Activated CD4-positive, alpha-beta memory T cell treated with anti-CD3 and anti-CD28 coated beads, Interleukin-2, amount 10 ng/mL, durations not matched to agents 7 days and 5 days (primary cell): ENCODE measurements at places on chromosomes 7 and 10.

- DNase-seq, result no peak
These were observed 179.5 kb upstream of the YAE1 start for GRCh38 chr7:39386718-39387117.

DNA sequence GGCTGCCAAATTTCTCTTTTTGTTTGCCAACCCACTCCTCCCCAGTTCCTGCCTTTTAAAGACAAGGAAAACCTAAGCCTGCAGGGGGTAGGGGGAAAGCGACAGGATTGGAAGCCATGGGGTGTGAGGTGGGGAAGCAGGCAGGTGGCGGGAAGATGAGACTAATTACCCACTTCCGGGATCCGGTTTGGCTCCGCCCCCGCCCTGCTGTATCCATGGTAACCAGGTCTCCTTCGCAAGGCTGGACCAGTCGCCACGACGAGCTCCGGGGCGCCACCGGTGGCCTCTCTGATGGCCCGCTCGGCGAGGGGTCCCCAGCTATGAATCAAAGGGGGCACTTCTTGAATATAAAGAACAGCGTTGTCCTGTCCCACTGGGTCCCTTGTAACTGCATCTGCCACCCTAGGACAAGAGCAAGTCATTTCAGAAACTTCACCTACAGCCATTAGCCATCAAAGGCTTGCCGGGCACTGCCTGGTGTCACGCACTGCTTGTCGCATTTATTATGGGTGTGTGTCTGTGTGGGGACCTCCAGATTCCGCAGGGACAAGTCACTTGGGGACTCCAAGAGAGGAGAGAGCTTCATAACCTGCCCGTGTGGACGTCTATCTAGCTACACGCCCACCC, 55.4 kb upstream of the LMTK2 start:
- DNase-seq, result peak; percentile 43

DNA sequence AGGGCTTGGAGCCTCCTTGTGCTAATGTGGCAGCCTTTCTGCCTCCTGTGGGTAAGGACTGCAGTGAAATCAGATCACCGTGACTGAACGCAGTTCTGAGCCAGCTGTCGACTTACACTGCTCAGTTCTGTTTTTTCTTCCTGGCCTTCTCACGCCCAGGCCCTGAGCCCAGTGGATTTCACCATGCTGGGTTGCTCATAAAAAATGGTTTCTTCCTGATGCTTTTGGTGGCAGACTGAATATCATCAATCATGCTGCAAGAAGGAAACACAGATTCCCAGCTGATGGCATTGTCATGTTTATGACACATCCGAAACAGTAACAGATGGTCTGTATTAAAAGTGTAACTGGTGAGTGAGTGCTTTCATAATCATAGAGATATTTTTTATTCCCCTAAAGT, 389.6 kb downstream of the GALNT17 start:
- DNase-seq, result no peak

DNA sequence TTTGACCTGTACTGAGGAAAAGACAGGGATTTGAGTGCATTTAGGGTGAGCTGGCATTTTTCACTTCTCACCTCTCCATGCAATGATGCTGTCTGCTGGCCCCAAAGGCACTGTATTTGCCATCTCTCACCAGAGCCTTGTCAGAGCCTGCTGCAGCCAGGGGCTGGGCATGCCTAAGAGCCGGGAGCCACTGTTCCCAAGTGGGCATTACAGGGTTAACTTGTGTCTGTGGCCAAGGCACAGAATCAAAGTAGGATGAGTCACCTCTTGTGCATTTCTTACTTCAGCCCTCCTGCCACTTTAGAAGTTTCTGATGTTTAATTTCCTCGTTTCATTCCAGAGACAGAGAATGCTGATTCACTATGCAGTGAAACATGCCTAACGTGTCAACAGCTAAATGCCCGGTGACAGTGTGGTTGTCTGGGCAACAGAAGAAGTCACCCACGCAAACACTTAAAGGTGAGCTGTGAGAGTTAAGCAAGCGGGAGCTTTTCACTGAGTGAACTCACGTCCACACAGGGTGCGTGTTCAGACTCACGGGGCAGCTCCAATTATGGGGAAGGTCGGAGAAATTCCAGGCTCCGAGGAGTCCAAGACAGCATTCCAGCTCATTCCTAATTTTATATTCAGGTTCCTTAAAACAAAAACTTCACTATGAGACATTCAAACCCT, 57.1 kb upstream of the IGFBP3 start:
- no peak for DNase-seq

DNA sequence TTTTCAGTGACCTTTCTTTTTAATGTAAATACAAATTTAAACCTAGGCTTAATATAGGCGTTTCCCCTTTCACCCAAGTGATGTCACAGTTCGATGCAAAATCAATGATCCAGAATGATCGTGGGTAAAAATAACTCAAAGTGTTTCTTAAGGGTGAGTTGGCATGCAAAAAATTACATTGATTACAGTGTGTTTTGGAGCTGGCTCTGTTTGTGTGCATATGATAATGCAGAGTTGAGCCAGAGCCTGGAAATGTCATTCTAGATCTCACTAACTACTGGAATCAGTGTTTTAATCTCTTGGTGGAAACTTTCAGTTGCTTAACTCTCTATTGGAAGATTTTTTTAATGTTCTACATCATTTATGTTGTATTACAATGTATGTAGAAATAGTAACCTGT, 72.5 kb upstream of the MXI1 start:
- no peak for DNase-seq

DNA sequence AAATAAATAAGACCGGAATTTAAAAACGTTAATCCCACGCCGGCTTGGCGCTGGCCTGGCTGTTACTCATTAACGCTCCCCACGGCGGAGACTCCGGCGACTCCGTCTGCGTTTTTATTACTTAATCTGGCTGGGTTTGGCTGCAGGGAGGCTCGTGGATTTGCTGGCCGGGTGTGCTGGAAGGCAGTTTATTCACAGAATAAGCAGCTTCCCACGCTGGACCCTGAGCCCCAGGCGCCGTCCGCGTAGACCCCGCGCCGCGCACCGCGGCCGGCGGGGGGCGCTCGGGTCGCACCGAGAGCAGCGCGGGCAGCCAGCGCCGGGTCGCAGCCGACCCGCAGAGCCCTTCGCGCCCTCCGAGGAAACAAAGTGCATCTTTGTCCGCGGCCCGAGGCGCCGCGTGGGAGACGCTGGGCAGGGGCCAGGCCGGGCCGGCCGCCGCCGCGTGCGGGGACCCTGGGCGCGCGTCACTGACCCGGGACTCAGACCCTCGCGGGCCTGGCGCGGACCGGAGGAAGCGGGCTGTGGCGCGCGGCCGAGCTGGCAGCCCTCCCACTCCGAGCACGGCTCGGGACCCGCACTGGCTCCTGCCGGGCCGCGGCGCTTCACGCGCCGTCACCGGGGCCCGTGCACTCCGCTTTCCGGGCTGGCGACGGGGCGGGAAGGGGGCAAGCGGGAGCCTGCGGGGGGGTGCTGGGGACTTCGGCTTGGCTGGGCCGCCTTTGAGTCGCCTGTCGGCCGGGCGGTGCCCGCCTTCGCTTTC, 587 bp upstream of the GRK5 start:
- peak; percentile 66 for DNase-seq

DNA sequence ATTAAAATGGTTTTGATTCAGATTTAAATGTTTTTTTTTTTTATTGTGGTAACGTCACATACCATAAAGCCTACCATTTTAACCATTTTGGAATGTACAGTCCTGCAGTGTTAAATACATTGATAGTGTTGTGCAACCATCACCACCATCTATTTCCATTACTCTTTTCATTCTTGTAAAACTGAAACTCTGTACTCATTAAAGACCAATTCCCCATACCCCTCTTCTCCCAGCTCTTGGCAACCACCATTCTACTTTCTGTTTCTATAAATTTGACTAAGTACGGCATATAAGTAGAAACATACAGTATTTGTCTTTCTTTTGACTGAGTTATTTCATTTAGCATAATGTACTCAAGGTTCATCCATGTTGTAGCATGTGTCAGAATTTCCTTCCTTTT, 96.2 kb downstream of the EXOC4 start:
- no peak for DNase-seq

DNA sequence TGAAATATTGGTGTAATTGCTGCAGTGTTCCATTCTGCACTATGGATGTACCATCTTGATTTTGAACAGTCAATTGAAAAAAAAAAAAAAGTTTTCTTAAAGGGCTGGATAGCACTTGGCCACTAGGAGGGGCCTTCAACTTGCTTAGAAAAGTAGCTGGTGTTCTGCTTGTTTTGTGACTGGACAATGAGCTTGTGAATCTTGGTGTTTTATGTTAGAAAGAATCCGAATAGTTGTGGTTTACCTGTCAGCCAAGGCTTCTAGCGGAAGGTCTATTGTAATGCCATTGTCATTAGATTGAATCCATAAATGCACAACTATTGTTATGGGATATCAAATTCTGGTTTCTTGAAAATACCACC, 77.1 kb downstream of the BMPER start:
- no peak for DNase-seq

- no peak for DNase-seq
These were observed 5.9 kb upstream of the INHBA start for GRCh38 chr7:41708581-41709358.

DNA sequence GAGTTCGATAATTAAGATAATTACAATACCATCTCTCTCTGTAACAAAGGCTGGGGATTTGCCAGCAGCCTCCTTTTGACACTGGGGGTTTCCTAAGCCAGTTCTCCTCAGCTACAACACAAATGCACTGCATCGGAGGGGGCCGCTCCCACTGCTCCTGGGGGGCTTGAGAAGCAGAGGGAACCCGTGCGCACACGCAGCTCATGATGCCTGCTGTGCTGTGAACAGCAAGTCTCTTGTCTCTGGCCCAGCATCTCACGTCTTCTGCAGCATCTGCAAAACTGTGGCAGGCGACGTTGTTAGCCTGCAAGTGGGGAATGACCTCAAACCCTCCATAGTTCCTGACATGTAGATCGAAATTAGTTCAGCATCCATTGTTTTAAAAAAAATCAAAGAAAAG, 5.5 kb downstream of the VIPR2 start:
- peak; percentile 13 for DNase-seq

DNA sequence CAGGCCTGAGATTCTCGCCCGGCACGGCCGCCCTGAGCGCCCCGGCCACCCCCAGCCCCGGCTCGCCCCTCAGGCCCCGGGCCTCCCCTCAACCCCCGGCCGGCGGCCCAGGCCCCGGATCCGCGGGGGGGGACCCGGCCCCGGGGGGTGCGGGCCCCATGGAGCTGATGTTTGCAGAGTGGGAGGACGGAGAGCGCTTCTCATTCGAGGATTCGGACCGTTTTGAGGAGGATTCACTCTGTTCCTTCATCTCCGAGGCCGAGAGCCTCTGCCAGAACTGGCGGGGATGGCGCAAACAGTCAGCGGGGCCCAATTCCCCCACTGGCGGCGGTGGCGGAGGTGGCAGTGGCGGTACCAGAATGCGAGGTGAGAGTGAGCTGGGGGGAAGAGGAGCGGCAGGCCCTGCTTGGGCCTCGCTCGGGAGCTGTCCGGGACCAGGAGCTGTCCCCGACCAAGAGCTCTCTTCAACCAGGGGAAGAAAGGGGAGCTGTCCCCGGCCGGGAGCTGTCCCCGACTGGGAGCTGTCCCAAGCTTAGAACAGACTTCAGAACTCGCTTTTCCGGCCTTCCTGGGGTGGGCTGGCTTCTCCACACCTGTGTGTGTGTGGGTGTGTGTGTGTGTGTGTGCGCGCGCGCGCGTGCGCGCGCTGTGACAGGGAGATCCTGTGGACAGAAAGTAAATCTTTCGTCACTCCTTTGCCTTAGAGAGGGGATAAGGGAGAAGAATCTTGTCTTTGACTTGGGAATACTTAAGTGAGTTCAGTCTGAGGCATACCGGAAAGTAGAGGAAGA, 510 bp downstream of the ZSWIM8 start:
- DNase-seq, result peak; percentile 59

DNA sequence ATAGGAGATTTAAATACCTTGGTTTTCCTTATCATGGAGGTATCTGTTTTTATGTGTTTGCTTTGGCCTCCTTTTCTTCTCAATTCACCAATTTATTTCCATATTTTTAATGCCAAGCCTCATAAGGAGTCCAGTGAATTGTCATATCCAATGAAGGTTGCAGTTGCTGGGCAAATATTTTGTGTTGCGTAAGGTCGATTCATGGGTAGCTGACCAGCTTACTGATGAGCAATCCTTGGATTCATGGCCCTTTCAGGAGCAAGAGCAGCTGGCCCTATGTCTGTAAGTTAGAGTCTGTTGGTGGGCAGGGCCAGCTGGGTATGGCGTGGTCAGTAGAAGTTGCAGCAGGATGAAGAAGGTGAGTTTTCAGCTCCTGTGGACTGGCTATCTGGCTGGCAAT, 182.9 kb downstream of the PFKFB3 start:
- DNase-seq, result no peak

DNA sequence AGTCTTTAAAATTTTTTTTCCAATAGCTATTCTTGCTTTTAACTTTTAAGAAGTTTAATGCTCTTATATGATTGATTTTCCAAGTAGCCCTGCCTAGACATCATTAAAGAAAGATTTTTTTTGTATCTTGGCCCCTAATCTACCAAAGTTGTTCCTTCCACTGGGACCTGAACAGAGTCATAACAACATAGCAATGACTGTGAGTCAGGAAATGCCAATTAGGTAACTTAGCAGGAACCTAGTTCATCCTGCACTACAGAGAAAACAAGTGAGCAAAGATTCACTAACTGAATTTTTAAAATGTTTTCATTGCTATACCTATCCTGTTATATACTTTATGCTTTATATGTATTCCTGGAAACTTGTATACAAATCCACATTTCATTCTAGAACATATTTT, 284.7 kb downstream of the BICC1 start:
- DNase-seq, result no peak

GRCh38 chr7:122013065-122013464, 131.0 kb downstream of the AASS start:
- DNase-seq, result no peak

DNA sequence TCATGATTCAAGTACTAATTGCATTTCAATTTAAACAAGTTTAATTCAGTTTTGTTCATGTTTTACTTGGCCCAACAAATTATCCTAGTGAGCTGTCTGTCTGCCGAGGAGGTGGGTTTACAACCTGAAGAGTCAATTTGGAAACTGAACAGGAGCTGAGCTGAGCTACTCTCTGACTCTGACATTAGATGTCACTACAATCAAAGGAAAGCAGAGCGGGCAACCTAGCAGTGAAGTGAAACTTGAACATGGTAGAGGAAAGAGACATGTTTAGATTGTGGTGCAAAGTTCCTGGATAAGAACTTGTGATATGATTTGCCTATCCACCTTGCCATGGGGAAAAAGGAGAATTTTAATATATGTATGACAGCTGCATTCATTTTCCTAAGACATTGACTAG, 9.6 kb upstream of the AGR3 start:
- DNase-seq, result no peak

DNA sequence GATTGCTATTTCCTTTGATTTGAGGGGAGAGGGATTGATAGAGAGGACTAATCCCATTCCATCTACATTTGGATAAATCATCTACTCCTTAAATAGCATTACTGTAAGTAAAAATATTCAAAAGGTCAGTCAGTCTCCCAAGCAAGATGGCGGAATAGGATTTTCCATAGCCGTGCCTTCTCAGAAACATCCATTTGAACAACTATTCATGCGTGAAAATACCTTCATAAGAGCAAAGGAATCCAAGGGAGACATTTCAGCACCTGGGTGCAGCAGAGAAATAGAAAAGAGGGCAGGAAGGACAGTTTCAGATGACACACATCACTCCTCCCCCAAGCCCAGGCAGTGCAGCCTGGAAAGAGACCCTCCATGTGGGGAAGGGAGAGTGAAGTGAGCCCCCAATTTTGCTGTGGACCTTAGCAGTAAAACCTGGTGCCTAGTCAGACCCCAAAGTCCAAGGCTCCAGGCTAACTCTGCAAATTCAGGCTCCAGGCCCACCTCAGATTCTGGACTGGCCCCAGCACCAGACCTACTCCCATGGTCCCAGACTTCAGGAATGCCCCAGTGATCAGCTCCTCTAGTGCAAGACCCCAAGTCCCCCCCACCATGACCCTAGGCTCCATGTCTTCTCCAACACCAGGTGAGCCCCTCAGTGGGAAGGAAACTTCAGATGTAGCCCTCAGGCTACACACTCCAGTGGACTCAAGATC, 104.3 kb upstream of the LANCL2 start:
- DNase-seq, result no peak
